ENCODE measurements at places on chromosomes 3 and 15.

GRCh38 chr3:166554023-166554422, 716.8 kb upstream of the BCHE start:
- DNase-seq = no peak

- no peak for DNase-seq
Measured at GRCh38 chr15:59313641-59314332, 58.9 kb downstream of the MYO1E start.

GRCh38 chr3:23953523-23953922, 8.4 kb downstream of the NR1D2 start:
- no peak for DNase-seq

- DNase-seq = no peak
Measured at GRCh38 chr3:44098656-44099415, 142.8 kb upstream of the TOPAZ1 start.

GRCh38 chr3:43236008-43236407, 50.3 kb upstream of the SNRK start:
- no peak for DNase-seq

DNA sequence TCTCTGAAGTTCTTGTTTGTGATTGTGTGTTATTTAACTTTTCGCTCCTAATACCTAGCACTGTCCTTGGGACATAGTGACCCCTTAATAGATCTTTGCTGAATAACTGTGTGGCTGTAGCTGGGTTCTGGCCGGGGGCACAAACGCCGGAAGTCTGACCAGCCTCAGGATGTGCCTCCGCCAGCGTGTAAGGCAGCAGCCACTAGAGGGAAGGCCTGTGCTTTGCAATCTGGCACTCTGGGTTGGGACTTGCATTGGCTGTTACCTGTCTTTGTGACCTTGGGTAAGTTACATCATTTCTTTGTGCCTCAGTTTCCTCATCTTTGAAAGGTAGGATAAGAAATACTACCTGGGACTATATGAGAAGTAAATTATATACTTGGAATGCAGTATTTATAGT, 158.7 kb downstream of the GHSR start:
- no peak for DNase-seq

DNA sequence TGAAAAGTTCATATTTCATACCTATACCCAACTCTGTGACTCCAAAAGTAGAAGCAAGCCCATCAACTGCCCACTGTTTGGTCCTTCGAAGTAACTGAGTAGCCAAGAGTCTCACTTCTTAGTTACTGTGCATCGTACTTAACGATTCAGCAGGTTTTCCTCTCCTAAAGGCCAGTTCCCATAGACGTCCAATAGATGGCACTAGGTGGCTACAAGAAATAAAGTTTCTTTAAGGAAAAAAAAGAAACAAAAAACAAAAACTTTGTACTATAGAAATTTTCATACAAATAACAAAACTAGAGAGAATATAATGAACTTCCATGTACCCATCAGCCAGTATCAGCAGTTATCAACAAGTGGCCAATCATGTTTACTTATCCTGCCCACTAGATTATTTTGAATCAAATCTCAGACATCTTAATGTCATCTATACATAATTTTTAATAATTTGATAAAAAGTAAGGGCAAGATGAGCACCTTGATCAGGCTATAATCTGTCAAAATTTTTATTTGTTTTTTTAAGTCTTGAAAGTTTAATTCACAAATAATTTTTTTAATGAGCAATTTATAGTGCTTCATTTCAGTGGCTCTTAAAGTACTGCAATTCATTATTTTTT, 63.8 kb upstream of the ACP3 start:
- peak; percentile 53 for DNase-seq
